Esophagus muscularis mucosa (tissue), 4 donors: ENCODE measurements at places on chromosomes 7 and 10.

GRCh38 chr7:46352004-46352954 lies 431.2 kb upstream of the IGFBP3 start:
- DNase-seq = no peak

- no peak for DNase-seq
These were observed 29.8 kb upstream of the EPC1 start for GRCh38 chr10:32376771-32377170.

- no peak for DNase-seq
These were observed 5.7 kb downstream of the ARPC1B start for GRCh38 chr7:99380032-99380822.

GRCh38 chr10:107067843-107068242 lies 96.7 kb downstream of the SORCS1 start:
- DNase-seq = no peak

DNA sequence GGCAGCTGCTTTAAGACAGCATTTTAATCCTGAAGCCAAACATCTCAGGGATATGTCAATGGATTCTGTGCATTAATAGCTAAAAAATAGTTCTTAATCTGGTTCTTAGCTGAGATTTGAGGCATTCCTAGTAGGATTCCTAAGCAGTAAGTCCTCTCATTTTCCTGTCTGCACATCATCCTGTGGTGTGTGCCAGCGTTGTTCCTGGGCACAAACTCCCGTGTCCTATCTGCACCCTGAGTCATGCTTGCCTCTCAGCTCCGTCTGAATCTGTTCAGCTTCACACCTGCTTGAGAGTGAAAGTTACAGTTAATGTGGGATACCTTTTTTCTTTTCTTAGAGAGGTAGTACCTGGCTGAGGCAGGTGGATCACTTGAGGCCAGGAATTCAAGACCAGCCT lies 19.5 kb downstream of the BAG3 start:
- no peak for DNase-seq

DNA sequence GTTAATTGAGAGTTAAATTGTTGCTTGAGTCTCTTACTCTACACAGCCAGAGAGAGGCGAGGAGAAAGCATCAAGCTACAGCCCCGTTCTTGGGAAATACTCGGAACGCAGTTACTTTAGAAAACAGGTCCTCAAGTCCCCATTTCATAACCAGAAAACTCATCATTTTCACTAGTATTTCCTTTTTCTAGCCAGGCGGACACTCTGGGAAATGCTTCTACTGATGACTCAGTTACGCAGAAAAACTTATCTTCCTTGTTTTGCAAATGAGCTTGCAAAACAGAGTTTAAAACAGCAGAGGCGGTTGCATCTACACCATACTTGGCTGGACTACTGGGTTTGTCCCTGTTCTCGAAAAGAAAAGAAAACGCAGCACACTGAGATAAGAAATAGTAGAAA lies 111.4 kb upstream of the FGFR2 start:
- no peak for DNase-seq

DNA sequence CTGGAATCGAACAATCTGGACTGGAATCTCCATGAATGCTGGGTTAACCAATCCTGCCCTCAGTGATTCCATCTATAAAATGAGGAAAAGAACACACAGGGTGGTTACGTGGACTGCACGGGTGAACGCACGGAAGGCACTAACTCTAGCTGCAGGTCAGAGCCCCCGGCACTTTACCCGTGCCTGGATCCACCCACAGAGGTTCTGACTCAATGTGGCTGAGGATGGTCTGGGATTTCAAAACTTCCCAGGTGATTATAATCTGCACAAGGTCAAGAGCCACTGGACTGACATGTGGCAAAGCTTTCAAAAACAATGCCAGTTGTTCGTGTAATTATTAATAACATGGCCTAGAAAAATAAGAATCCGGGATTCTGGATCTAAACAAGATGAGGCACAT lies 29.2 kb downstream of the KIAA1549 start:
- DNase-seq = no peak

DNA sequence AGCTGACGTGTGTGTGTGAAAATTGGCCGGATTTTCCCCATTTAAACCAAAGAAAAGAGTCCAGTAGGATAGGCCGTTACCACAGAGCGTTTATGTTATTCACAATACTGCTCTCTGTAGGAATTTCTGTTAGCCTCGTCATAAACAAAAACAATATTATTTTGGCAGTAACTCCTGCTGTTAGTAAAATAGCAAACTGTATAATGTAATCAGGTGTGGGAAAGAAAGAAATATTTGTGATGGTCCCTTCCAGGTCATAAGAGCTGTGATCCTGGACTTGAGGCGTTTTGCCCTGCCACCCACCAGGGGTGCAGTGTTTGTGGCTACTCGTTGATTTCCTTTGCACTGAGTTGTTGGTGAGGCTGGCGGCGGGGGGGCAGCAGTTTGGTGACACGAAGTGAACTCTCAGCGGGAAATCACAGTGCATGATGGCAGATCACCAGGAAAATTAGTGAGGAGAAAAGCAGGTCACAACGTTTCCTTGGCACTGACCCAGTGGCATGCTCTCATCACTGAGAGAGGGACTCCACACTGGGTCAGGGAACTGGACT lies 2.8 kb downstream of the EEPD1 start:
- no peak for DNase-seq

- no peak for DNase-seq
These were observed 80.1 kb downstream of the MTERF1 start for GRCh38 chr7:91800389-91800788.
